ENCODE measurements at places on chromosomes 16 and 17. TPM values are rescaled to one million over a fixed set of nuclear protein-coding genes. Genes with fewer than 3 reads are reported as not detected.
A peak's percentile ranks its signal among the peaks of the same experiment; 100 is the strongest.

- no peak for DNase-seq
These were observed 20.2 kb downstream of the ZFHX3 start for GRCh38 chr16:73027685-73028111.

GRCh38 chr16:12124742-12125141 is 148.2 kb downstream of the SNX29 start:
- no peak for DNase-seq

- DNase-seq, result no peak
These were observed 1.6 kb downstream of the GALNS start for GRCh38 chr16:88855176-88855575.

GRCh38 chr16:80743273-80743672 is 61.1 kb downstream of the CDYL2 start:
- no peak for DNase-seq

Gene TMEM235
- not detected for total RNA-seq

DNA sequence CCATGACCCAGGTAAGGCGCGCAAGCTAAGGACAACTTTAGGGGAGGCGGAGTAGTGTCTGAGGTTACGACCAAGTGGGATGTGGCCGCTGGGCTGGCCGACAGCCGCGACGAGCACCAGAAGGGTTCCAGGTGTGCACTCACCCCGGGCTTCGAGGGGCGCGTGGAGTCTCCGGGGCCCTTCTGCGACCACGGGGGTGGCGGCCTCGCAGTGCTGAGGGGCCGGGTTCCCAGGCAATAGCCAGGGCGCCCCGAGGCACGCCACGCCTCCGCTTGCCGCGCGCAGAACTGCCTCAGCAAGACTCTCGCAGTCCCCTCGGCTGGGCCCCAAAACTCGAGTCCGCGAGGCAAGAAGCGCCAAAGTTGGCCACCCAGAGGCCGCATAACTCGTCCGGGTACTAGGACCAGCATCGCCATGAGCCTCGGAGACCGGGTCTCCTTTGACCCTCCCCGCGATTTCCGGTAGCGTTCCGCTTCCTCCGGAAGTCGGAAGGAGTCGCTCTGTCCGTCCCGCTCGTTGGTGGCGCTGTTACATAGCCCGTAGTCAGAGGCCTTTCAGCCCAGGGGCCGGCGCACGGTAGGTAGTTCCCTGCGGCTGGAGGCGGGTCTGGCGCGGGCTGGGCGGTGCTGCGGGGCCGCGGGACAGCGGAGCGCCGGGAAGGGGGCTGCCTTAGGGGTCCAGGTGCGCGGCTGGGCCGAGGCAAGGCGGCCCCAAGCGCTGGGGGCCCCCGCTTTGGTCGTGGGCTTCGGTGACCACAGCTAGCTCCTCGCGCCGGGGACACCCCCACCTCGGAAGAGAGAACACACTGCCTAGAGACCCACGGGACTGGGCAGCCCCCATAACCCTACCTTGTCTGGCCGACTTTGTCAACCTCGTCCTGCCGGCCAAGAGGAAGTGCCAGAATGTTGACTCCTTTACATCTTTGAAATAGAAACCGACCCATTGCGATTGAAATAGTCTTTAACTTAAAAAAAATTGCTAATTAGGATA is at the start of the genes ADPRM and SCO1:
ADPRM (plus strand) TSS at position 503 of the 990 bp plus-strand sequence. CDS start 7,333 bp downstream, outside the sequence.
SCO1 (minus strand) TSS at position 442 of the 990 bp plus-strand sequence; CDS start at position 416, 26 bp downstream.
- DNase-seq, result peak; percentile 96

Gene KRT27
- total RNA-seq, result not detected

DNA sequence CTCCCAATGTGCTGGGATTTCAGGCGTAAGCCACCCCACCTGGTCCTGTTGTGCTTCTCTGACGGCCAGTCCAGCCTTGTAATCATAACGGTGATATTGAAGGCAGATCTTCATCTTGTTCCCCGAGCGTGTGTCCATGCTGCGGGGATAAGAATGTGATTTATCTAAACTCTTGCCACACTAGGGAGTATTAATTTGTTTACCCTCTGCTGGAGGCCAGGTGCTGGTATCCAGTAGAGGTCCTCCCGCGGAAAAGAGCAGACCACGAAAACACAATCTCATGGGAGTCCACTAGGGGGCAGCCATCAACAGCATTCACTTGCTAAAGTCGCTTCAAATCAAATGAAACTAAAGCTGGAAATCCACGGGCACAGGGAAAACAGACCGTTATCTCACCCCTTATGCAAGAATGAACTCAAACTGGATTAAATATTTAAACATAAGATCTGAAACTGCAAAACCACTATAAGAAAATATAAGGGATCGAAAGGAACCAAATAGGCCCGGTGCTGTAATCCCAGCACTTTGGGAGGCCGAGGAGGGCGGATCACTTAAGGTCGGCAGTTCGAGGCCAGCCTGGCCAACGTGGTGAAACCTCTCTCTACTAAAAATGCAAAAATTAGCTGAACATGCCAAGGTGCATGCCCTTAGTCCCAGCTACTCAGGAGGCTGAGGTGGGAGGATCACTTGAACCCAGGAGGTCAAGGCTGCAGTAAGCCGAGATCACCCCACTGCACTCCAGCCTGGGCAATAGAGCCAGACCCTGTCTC is 22.3 kb upstream of the RBBP6 start:
- peak; percentile 86 for DNase-seq

GRCh38 chr17:2075336-2076086 is 20.6 kb downstream of the HIC1 start:
- peak; percentile 81 for DNase-seq

GRCh38 chr17:29959658-29960337 is 18.4 kb downstream of the EFCAB5 start:
- DNase-seq, result no peak

Gene MPV17L
- 0.36 TPM for total RNA-seq

Gene SNX20
- not detected for total RNA-seq

DNA sequence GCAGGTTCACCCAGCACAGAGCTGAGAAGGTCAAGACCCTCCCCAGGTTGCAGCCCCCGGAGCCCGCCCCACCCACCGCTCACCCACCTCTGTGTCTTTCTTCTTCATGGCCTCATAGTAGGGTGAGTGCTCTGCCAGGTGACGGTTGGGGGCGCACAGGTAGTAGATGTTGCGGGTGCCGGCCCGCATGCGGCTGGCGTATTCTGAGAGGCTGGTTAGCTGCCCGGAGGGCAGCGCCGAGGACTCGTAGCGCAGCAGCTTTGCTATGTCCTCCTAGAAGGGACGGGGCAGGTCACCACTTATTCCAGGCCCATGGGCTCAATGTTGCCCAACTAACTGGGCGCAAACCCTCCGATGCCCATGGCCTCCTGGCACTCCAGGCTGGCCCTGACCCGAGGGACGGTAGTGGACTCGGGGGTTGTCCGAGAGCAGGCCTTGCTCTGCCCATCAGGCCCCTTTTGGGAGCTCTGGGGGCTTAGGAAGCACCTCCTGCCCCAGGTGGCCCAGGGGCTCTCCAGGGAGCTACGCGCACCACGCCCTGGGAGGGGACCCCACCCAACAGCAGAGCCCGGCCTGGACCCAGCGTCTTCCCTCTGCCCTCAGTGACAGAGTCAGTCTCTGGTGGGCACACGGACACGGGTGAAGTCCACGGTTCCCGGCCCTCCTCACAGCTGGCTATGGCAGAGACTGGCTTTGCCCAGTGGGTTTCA is 9.9 kb downstream of the DNASE1 start:
- no peak for DNase-seq

DNA sequence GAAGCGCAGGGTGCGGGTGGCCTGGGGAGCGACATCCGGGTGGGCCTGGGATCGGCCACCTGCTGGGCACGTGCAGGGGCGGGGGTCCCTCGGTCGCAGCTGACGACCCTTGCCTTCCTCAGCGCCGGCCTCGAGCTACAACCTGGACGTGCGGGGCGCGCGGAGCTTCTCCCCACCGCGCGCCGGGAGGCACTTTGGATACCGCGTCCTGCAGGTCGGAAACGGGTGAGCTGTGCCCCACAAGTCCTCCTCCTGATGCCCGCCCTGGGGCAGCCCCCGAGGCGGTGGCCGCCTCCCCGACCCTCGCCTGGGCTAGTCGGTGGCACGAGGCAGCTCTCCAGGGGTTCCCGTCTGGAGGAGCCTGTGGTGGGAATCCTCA is 1.5 kb downstream of the ITGAL start:
- DNase-seq, result no peak

Gene WNT9B
- total RNA-seq, result 0.36 TPM

DNA sequence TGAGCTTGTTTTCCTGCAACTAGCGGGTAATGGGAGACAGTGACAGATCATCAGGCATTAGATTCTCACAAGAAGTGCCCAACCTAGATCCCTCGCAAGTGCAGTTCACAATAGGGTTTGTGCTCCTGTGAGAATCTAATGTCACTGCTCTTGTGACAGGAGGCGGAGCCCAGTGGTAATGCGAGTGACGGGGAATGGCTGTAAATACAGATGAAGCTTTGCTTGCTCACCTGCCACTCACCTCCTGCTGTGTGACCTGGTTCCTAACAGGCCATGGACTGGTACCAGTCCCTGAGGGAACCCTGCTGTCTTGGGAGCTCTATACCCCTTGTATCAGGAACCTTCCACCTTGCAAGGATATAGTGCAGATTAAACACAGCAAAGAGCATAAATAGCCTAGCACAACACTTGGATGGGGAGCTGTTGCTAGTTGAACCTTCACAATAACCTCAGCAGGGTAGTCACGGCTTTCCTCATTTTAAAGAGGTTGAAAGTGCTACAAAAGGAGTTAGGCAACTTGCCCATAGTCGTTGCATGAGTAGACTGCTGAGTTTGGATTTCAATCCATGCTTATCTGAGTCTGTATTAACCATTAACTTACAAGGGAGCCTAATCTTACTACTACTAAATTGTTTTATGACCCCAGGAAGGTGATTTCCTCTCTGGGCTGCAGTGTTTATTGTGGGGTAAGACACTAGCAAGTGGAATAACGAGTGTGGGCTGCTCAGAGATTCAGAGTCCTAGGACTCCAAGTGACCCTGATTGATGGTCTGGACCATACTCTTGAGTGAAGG is 156.6 kb upstream of the ZFHX3 start:
- no peak for DNase-seq

GRCh38 chr17:56604691-56605290 is 11.3 kb downstream of the NOG start:
- DNase-seq, result no peak

- peak; percentile 85 for DNase-seq
These were observed at the start of gene XAF1 for GRCh38 chr17:6755731-6756184. Gene XAF1, plus strand, starts transcription at chr17:6756046. Its CDS starts 33 bp downstream, at chr17:6756079.

GRCh38 chr16:87713451-87714229 is 52.1 kb downstream of the KLHDC4 start:
- no peak for DNase-seq

- DNase-seq, result peak; percentile 21
These were observed 9.3 kb downstream of the ODAD4 start for GRCh38 chr17:41939693-41940090.

GRCh38 chr17:40068917-40069750 is 6.4 kb downstream of the THRA start:
- peak; percentile 96 for DNase-seq

DNA sequence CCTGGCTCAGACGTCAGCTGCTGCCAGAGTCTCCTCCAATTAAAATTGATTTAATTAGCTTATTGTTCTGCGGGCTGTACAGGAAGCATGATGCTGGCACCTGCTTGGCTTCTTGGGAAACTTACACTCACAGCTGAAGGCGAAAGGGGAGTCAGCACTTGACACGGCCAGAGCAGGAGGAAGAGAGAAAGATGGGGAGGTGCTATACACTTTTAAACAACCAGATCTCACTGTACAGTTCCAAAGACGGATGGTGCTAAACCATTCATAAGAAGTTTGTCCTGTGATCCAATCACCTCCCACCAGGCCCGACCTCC is 1.4 kb upstream of the PRDM7 start:
- DNase-seq, result no peak

Gene SEPTIN12
- not detected for total RNA-seq

Gene PIPOX
- 1.8 TPM for total RNA-seq

DNA sequence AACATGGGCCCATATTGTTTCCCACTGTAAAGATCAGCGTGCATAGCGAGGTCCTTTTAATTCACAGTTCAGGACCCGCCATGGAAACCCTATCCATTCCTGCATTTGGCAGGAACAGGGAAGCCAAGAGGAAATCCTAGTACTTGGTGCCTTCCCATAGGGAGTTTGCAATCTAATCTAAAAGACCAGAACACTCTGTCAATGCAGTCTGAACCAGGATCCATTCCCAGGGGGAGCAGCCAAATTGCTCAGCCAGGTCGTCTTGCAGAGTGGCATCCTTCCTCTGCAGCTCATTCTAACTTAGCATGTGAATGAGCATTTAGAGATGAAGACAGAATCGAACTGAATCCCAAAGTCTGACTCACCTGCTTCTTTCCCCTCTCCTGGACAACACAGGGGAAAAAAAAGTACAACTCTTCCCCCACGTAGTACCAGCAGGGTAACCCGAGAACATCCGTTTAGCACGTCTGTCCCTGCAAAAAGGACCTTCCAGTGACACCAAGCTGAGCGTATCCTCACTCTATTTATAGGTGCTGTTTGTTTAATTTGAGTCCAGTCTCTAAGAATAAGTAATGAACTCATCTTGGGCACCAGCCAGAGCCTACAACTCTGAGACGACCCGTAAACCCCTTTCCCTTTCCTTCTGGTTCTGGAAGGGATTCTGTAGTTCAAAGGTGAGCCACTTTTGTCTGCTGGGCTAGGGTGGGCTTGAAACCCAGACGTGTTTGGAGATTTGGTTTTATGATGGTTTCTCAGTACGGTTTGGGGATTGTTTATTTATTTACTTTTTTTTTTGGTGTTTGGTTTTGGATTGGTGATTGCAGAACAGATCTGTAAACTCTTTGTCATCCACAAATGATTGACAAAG is 74.5 kb downstream of the ERCC4 start:
- DNase-seq, result no peak

- no peak for DNase-seq
These were observed 7.0 kb downstream of the IRX6 start for GRCh38 chr16:55330781-55331647.

- peak; percentile 94 for DNase-seq
These were observed 6.6 kb upstream of the BMERB1 start for GRCh38 chr16:15427648-15428239.

DNA sequence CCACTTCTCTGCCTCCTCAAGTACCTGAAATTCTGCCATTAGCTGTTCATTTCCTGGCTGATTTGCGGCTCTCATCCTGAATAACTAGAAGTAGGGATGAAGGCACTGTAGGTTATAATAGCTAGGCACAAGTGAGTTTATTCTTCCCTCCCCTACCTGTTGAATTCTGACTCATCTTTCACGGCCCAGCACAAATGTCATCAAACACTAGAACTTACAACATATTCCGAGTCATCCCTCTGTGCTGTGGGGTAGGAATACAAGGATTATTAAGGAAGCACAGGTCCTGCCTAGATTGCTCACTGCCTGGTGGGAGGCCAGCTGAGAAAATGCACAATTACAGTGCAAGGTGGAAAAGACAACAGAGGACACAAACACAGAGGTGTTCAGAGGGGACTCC is 103.7 kb upstream of the ASIC2 start:
- DNase-seq, result no peak

- peak; percentile 94 for DNase-seq
These were observed 7.6 kb downstream of the HDAC5 start for GRCh38 chr17:44115585-44116415.

GRCh38 chr17:80036715-80037477 is 454 bp downstream of the CCDC40 start:
- peak; percentile 89 for DNase-seq

GRCh38 chr16:3625911-3626732 is 14.7 kb upstream of the SLX4 start:
- no peak for DNase-seq

DNA sequence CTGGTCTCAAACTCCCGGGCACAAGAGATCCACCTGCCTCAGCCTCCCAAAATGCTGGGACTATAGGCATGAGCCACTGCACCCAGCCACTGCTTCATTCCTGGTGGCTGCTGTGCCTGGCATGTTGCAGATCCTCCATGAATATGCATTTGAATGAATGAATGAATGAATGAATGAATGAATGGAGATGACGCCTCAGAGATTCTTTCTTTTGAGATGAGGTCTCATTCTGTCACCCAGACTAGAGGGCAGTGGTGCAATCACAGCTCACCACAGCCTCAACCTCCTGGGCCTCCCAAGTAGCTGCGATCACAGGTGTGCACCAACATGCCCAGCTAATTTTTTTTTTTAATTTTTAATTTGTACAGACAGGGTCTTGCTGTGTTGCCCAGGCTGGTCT is 5.2 kb downstream of the SPN start:
- no peak for DNase-seq
